Skin of body (tissue), 3 donors: ENCODE measurements at places on chromosomes 5 and 9. TPM values are rescaled to one million over a fixed set of nuclear protein-coding genes. Genes with fewer than 3 reads are reported as not detected.
A peak's percentile ranks its signal among the peaks of the same experiment; 100 is the strongest.

DNA sequence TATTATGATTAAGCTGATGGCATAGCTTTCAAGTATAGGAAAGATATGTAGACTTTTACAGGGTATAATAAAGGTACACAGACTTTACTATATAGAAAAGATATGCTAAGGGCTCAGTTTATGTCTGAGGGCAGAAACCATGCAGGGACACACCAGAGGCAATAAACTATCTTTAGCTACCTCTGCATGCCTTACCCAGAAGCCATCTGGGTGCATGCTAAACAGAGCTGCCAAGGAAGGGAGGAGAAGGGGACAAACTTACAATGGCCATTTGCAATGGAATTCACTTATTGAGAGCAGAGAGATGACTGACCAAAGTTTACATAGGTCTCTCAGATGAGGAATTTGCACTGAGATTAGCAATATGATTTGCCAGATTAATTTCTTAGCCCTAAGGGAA lies 143.1 kb upstream of the NR4A3 start:
- no peak for DNase-seq

DNA sequence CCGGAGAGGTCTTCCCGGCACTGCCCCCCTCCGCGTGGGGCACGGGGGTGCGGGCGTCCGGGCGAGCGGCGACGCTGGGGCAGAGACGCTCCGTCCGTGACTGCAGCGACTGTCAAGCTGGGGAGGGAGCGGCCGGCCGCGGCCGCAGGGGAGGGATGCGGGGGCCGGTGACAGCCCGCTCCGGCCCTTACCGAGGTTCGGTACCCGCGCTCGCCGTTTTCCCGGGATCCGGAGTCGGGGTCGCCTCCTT lies 400 bp downstream of the KDM4C start:
- no peak for DNase-seq

DNA sequence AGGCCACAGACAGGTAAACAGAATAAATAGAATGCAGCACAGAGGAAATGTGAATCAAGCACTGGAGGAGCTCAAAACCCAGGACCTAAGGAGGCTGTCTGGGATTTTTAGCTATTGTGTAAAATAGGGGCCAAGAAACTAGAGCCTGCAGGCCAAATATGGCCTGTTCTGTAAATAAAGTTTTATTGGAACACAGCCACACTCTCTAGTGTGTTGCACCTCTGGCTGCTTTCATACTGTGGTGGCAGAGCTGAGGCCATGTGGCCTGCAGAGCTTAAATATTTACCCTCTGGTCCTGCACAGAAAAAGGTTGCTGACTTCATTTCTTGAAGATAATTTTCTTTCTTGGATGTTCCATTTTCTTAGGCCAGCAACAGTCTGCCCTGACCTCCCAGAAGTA lies 136.4 kb downstream of the WDR41 start:
- no peak for DNase-seq

The TTC23L gene
- total RNA-seq = 0.79 TPM

DNA sequence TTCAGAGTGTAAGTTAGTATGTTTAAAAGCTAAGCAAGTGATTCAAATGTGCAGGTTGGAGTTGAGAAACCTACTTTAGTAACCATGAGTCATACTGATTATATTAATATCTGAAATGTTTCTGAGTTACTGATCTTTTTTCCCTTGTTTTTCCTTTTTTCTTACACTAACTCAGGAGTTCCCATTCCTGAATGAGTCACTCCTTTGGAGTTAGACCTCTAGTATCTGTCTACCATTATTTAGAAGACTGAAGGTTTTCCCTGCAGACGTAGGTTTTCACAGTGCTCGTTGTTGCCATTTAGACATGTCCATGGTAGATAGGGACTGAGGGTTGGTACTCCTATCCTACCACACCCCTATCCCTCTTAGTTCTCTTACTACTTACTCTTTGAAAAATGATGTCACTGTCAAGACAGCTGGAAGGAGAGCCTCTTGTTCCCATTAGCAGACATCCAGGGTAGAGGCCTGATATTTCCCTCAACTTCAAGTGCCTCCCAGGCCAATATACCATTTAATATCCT lies 20.2 kb downstream of the OCLN start:
- DNase-seq = no peak

DNA sequence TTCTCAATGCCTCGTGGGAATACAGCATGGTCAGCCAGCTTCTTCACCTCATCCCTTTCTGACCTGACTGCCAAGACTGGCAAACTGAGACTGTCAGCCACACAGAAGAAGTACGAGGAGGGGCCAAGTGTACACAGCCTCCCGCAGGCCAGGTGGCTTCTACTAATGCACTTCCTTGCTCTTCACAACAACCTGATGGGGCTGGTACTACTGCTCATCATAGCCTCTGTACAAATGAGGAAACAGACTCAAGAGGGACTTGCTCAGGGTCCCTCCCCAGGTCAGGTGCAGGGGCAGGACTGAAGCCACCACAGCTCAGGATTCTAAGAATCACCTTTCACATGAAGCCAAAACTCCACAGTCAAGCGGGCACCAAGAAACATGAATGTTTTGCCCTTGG lies 21.3 kb downstream of the NIPAL4 start:
- DNase-seq = no peak

The IL4 gene
- total RNA-seq = not detected

- DNase-seq = no peak
Observed at GRCh38 chr9:134826336-134827285, 54.0 kb upstream of the FCN2 start.

- peak; percentile 33 for DNase-seq
Observed at GRCh38 chr5:132776131-132776937, 705 bp downstream of the SEPTIN8 start.

DNA sequence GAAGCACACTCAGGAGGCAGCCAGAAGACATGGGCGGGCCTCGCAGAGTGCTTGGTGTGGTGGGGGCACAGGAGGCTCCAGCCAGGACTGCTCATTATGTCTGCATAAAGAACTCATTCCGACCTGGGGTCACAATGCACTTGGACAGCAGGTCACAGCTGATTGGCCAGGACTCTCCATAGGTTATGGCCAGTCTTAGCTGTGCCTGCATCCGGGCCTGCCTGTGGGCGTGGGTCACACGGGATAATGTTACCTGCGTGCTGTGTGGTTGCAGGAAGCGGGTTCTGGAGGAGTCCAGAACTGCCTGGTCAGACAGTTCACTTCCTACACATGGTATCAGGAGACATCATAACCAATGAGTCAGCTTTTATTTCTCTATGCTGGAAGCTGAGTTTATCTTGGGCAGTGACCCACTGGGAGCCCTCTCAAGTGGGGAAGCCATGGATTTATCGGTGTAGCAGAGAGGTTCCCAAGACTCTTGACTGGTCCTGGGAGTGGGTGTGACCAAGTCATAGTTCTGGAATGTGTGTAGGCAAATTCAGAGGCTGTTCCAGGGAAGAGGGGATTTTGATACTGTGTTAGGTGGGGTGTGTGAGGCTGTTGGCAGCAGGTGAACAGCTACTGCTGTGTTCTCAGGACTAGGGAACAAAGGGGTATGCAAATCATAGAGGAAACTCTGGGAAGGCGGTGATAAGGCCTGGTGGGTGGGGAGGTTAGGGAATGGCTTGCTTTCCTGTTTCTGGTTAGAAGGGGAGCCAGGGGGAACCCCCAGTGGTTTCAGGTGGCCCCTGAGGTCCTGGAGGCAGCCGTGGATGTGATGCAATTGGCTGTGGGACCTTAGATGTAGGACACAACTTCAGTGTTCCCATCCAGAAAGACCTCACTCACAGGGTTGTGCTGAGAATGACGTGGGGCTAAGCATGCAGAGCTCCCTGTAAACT lies 51.3 kb downstream of the ARHGEF37 start:
- no peak for DNase-seq

The PCDHGA1 gene
- 0.39 TPM for total RNA-seq

The LPCAT1 gene
- total RNA-seq = 25.1 TPM

The ZNF169 gene
- total RNA-seq = 4.8 TPM

The JAK2 gene
- 20.9 TPM for total RNA-seq

- no peak for DNase-seq
Observed at GRCh38 chr5:173643964-173644363, 27.5 kb upstream of the BOD1 start.

DNA sequence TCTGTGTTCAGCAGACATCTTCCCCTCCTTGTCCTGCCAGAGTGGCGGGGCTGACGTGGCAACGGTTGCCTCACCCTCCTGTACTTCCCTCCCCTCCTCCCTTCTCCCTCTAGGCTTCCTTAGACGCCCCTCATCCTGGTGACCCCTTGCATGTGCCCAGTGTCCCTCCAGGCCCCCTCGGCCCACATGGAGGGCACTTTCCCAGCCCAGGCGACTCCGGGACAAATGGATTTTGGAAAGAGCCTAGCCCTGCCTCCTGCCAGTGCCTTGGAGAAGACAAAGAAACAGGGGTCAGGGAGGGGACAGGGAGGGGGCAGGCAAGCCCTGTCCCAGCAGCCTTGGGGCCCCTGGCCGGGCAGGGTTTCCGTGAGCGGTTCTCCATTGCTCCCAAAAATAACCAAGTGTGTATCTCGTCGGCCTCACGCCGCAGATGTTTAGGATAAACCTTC lies 38.3 kb upstream of the NEURL1B start:
- no peak for DNase-seq

The SPINK1 gene
- total RNA-seq = not detected

GRCh38 chr5:7517006-7517405 lies 121.1 kb downstream of the ADCY2 start:
- no peak for DNase-seq

GRCh38 chr9:81791076-81791475 lies 101.7 kb upstream of the TLE1 start:
- no peak for DNase-seq

The DBH gene
- total RNA-seq = under 0.01 TPM

DNA sequence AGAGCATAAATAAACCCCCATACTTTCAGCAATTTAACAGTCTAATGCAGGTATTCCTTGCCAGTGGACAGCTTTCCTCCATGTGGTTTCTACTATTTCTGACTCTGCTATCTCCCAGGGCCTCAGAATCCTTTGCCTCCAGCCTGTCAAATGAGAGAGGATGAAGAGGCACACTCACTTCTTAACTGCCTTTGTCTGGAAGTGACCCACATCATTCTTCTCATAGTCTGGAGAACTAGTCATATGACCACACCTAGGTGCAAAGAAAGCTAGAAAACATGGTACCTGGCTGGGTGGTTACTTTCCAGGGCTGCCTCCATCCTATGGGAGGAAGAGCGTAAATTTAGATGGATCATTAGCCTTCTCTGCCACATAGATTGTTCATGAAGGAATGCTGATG lies 22.5 kb downstream of the PALM2AKAP2 start:
- no peak for DNase-seq

DNA sequence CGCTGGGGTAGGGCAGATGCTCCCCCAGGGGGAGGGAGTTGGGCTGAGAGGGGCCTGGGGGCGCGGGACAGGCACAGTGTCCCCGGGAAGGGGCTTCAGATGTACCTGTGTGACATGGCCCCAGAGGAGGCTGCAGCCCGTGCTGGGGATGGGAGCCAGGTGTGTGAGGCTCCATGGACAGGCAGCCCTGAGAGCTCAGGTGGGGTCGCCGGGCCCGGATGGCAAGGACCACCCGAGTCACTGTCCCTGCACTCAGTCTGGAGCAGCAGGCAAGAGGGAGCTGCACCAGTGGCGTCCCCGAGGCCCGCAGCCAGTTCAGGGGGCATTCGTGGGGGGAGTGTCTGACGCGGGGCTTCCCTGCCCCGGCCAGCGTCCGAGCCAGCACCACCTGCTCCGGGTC lies 18.9 kb downstream of the CCDC187 start:
- no peak for DNase-seq

GRCh38 chr5:111976705-111977435 lies 219.9 kb upstream of the NREP start:
- peak; percentile 66 for DNase-seq

- DNase-seq = no peak
Observed at GRCh38 chr5:38725371-38725865, 120.4 kb upstream of the OSMR start.

GRCh38 chr5:118042076-118042475 lies 946.3 kb downstream of the DTWD2 start:
- DNase-seq = no peak

DNA sequence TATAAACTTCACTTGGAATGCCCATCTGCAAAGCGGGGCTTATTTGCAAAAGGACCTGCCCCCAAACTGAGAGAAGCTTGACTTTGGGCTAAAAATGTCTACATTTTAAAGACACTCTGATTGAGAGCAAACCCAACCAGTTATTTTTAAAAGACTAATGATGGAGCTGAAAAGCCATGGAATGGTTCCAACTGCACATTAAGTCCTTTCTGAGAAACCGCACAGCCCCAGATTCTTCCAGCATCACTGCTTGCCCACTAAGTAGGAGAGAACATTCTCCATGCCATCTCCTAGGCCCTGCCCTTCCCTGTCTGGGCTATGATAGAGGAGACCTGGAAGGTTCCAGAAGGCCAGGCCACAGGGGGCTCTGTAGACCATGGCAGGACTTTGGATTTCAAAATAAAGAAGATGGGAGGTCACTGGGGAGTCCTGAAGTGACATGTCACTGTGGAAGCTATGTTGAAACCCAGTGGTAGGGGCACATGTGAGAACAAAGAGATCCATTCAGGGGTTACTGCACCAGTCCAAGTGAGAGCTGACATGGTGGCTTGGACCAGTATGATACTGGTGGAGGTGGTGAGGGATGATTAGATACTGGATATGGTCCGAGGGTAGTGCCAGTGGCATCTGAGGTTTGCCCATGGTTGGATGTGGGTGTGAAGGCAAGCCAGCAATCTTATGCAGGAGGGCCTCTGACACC lies 179.2 kb downstream of the DAB2IP start:
- DNase-seq = no peak

The MEF2C gene
- 125 TPM for total RNA-seq

- DNase-seq = no peak
Observed at GRCh38 chr9:28956116-28956880, 1383.0 kb upstream of the C9orf72 start.

- no peak for DNase-seq
Observed at GRCh38 chr9:78365748-78366697, 69.1 kb downstream of the PSAT1 start.

DNA sequence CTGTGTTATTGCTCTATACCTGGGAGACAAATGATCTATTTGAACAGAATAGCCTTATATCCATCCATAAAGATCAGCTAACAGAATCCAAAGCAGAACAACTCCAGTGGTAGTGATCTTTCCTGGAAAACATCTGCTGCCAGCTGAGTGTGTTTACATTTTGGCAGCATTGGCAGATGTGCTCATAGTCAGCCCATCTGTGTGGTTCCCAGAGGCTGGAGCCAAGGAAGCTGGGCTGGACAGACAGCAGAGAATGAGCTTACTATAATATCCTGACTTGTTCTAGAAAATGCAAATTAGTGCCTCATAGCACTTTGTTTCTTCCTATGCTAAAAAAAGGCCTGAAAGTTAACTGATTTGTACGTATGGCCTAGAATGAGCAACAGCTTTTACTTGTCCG lies 99.7 kb downstream of the ST8SIA4 start:
- DNase-seq = peak; percentile 28

DNA sequence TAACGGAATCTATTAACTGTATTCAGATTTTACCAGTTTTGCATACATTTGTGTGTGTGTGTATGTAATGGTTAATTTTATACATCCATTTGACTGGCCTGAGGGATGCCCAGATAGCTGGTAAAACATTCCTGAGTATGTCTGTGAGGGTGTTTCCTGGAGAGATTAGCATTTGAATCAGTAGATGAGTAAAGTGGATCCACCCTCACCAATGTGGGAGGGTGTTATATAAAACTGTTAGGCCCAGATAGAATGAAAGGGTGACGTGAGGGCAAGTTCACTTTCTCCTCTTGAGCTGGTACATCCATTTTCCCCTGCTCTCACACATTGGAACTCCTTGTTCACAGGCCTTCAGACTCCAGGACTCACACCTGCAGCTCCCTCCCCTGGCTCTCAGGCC lies 88.7 kb downstream of the EMB start:
- no peak for DNase-seq
